SW 1271 (cell line): ENCODE measurements at places on chromosomes 2 and 18.
A peak's percentile ranks its signal among the peaks of the same experiment; 100 is the strongest.

- no peak for DNase-seq
These were observed 99.7 kb upstream of the CYRIA start for GRCh38 chr2:16765356-16765755.

DNA sequence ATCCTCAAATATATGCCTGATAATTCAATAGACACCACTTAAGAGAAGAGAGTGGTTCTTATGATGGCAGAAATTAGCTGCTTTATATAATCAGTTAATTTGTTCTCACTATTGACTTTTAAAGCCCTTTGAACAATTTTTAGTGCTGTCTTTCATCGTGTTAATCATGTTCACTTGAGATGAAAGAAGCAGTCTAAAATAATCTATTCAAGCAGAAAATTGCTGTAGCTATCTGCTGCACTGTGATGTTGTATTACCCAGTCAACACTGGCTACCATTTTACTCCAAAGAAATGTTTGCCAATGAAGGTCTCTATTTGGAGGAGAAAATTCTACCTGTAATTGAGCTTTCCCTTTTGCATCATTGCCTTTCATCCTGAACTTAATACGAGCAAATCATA lies 459.8 kb upstream of the FSIP2 start:
- no peak for DNase-seq

- no peak for DNase-seq
These were observed 80.7 kb upstream of the NETO1 start for GRCh38 chr18:72948439-72948838.

DNA sequence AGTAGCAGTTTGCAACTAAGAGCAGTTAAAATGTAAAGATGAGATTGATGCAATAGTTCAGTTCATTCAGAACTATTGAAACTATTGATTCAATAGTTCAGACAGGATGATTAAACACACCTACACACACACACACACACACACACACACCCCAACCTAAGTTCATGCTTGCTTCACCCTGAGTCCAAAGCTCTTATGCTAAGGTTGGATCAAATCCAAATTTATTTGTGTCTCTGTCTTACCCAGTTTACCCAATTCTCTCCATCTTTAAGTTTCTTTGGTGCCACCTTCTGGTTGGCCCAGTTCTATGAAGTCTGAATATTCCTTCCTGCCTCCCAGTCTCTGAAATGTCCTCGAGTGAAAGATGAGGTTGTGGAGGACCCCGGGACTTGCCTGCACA lies 5.1 kb downstream of the SERPINB8 start:
- DNase-seq = no peak

DNA sequence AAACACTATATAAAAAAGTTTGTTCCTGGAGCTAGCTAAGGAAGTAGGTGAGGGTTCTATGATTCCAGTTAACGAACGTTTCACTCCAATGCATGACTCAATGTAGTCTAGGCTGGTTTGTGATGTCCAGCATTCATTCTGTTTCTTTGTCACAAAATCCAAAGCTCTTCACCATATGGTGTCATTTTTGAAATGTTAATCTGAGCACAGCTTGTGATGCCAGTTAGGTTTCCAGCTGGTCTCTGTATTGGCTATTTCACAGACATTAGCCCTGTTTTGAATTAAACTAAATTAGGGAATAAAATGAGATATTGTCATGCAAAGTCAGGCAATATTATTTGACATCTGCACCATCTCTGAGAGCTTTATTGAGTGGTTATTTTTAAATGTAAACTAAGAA lies 159.4 kb downstream of the RBM43 start:
- no peak for DNase-seq

DNA sequence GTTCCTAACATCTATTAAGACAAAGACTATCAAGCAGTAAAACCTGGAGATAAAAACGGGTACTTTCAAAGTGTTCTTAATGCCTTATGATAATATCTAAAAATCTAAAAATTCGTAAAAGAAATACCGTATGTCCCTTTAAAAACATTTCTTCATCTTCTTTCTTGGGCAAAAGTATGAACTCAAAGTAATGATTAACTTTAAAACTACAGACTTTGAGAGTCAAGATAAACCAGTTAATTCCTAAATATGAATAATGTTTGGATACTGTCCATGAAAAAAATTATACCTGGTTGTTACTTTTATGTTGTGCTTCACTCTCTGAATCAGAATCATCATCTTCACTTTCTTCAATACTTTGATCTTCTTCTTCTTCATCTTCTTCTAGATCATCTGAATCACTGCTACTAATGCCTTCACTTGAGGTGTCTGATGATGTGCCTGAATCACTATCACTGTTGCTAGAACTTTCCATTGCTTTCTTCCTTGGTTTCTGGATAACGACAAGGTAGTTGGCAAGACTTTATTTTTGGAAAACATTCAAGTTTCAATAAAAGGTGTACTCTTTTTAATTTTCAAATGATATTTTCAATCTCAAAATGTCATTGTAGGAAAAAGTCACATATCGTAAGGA lies 152.3 kb upstream of the WDSUB1 start:
- DNase-seq = no peak

- no peak for DNase-seq
These were observed 7.3 kb downstream of the MYO5B start for GRCh38 chr18:50187659-50188058.

- DNase-seq = no peak
These were observed 89.8 kb upstream of the NEUROD1 start for GRCh38 chr2:181770150-181770549.

- DNase-seq = no peak
These were observed 199.1 kb downstream of the ZFP36L2 start for GRCh38 chr2:43027097-43027873.

DNA sequence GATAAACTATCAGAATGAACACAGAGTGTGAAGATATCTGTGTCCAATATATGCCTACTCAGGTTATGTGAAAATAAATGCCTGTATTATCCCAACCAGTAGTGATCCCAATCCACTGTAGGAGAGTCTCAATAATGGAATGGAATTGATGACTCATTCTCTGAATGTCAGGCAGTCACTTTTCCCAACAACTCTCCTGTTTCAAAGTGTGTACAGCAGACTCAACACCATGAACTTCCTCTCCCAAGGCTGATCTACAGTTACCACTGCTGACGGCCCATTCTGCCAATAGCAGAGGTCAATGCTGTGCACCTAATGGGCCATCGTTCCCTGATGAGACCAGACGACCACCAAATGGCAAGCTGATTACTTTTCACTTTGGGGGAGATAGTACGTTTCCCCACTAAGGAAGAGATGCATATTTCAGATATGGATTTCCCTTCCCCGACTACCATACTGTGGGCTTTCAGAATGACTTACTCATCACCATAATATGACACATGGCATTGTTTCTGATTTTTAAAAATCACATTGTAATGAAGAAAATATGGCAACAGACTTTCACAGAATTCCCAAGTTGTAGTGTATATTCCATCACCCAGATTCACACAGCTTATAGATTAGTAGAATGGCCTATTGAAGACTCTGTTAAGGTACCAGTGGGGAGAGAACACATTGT lies 601.7 kb upstream of the VRK2 start:
- no peak for DNase-seq

GRCh38 chr18:75173125-75173432 lies 35.9 kb downstream of the PTGR3 start:
- DNase-seq = no peak

DNA sequence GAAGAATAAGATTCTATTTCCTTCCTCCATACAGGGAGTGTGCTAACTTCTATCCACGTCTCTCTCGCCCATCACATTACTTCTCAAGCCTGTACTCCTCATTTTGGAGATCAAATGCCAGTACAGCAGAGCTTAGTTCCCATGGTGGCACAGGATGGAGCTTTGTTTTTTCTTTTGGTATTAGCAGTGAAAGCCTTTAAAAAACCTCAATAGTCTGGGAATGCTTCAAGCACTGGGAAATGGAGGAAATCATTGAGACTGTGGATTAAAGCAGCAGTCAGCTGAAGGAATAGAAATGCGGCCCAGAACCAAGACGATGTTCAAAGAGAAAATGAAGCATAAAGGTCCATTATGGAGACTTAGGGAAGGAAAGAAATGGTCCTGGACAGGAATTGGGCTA lies 102.3 kb downstream of the NRXN1 start:
- DNase-seq = no peak

GRCh38 chr2:200624026-200624425 lies 38.2 kb downstream of the AOX1 start:
- no peak for DNase-seq

- no peak for DNase-seq
These were observed 26.9 kb upstream of the CDH19 start for GRCh38 chr18:66630831-66631230.

DNA sequence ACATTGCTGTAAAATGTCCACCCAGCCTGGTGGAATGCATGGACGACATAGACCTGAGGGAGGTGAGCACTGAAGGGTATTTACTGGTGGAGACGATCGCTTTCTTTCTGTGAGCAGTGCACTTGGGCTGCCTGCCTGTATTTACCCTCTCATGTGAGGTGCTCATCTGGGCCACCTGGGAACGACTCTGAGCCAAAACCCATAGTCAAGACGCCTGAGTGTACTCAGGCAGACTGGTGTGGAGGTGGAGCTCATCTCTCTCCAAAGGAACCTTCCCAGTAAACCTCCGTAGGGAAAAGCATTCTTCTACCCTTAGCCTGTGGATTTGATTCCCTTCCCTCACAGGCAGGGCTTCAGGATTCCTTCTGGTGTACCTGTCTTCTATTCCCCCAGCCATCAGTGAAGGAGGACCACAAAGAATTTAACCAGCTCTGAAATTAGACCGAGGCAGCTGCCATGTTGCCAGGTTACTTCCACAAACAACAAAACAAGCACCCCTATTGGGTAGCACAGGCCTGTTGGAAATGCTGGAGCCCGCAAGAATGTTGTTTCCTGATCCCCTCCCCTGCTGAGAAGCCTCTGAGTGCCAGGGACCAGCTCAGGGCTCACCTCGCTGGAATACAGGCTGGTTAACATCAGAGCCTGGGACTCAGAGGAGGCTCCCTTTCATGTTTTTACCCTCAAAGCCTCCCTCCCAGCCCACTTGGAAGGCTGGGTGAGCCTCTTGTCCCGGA lies 47.5 kb upstream of the TXNDC2 start:
- no peak for DNase-seq

DNA sequence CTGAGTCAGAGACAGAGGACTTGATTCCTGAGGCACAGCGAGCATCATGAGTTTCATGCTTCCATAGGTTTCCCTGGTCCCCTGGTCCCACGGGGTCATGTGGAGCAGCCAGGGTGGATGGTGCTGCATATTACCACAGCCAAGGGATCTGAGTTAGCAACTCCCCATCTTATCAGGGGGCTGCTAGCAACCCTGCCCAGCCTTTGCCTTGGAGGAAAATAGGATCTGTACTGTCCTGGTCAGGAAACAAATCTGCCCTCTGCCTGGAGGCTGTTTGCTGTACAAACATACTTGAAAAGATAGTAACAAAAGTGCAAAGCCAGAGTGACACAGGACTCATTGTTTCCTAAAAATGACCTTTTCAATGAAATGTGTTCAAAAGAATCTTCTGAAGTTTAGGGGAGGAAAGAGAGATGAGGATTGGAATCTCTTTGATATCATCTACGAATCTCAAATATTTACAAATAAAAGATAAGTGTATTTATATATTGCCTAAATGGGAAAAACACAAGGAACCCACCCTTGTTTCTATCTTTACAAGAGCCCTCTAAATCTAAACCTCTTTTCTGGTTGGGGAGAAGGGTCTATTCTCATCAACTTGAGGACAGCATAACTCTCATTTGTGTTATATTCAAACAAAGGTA lies 194.8 kb downstream of the CD226 start:
- no peak for DNase-seq

DNA sequence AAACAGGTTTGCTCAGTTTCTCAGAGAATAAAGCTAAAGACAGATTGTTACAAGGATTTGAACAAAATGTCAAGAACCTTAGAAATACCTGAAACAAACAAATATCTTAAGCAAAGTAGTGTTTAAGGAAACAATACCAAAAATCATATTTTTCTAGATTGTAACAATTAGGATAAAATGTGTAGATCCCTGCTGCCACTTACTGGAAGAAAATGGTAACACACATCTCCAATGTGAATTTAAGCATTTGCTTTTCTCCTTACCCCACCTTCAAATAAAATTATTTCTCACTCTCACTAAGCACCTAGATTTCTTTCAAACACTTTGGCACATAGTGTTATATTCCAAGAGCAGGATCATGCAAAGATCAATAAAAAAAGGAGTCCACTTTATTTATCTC lies 34.9 kb downstream of the SUCLG1 start:
- peak; percentile 26 for DNase-seq

GRCh38 chr2:55309446-55309845 lies 40.4 kb upstream of the MTIF2 start:
- no peak for DNase-seq

DNA sequence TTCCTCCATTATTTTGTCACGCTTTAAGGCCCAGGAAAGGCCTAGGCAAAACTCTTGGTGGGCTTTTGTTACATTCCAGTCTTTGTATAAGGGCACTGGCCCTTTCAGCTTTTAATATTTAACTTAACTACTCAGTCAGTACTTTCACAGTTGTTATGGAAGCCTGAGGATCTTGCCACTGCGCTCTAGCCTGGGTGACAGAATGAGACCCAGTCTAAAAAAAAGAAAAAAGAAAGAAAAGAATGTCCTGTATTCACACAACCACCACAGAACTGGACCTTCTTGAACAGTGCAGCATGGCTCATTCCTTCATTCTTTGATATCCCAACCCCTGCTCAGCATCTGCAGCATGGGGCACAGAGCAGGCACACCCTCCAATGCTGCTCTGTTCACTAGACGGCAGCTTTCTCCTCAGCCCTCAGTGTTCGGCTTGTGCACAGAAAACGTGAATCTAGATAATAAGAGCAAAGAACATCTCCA lies 93.4 kb upstream of the MSH2 start:
- DNase-seq = no peak

GRCh38 chr2:195251214-195251613 lies 405.8 kb upstream of the SLC39A10 start:
- DNase-seq = no peak

DNA sequence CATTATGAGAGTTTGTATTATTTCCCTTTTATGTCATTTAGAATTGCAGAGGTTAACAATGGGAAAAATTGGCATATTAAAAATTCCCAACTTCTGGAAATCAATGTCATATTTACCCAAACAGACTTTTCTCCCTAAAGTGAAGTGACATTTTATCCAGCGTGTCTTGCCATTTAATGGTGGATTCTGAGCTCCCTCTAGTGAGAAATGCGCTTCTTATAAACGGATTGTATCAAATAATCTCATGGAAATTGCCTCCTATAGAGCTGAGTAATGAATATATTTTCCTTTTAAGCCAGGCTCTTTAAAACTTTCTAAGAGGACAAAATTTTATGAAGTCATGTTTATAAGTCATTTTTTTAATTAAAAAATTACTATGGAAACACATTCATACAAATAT lies 5.7 kb upstream of the GCFC2 start:
- no peak for DNase-seq

DNA sequence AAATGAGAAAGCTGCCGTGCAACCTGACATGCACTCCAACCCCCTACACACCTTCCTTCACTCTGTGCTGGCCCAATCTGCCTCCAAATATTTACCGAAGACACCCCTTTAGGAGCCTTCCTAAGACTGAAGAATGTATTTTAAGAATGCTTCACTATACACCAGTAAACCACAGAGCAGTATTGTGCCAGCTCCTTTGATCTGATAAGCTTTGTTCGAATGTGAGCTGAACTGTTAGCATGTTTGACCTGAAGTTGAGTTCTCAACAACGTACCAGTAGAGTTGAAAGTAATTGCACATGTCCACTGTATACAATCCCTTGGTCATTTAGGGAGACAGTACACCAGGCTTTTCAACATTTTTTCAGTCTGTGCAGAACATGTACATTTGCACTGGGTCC lies 259.2 kb downstream of the TGIF1 start:
- no peak for DNase-seq
